ENCODE measurements at places on chromosomes 12 and 14. TPM values are rescaled to one million over a fixed set of nuclear protein-coding genes. Genes with fewer than 3 reads are reported as not detected.

The NXPH4 gene
- 0.25 TPM for total RNA-seq

The PGF gene
- 0.10 TPM for total RNA-seq

The HNRNPC gene
- 1,252 TPM for total RNA-seq

The ASPG gene
- total RNA-seq: not detected

The PXMP2 gene
- 12.8 TPM for total RNA-seq

The VDR gene
- total RNA-seq: 57.7 TPM

The TSHR gene
- total RNA-seq: not detected

The GYS2 gene
- total RNA-seq: not detected

The GARIN6 gene
- not detected for total RNA-seq

The DPY19L2 gene
- 0.91 TPM for total RNA-seq

The MUCL1 gene
- total RNA-seq: not detected

The ASCL1 gene
- not detected for total RNA-seq

Data from activated naive CD4-positive, alpha-beta T cell treated with anti-CD3 and anti-CD28 coated beads for 36 hours (primary cell).